Stimulated activated CD4-positive, alpha-beta T cell treated with anti-CD3 and anti-CD28 coated beads, Interleukin-15, amount 100 ng/mL, for 1 hour (primary cell): ENCODE measurements at places on chromosomes 1 and 21.

GRCh38 chr1:89725011-89725370 is 92.1 kb downstream of the LRRC8C start:
- DNase-seq = peak; percentile 26

GRCh38 chr1:170075186-170075585 is 691 bp upstream of the KIFAP3 start:
- DNase-seq = no peak

GRCh38 chr1:32898958-32899357 is 2.2 kb downstream of the TMEM54 start:
- no peak for DNase-seq

DNA sequence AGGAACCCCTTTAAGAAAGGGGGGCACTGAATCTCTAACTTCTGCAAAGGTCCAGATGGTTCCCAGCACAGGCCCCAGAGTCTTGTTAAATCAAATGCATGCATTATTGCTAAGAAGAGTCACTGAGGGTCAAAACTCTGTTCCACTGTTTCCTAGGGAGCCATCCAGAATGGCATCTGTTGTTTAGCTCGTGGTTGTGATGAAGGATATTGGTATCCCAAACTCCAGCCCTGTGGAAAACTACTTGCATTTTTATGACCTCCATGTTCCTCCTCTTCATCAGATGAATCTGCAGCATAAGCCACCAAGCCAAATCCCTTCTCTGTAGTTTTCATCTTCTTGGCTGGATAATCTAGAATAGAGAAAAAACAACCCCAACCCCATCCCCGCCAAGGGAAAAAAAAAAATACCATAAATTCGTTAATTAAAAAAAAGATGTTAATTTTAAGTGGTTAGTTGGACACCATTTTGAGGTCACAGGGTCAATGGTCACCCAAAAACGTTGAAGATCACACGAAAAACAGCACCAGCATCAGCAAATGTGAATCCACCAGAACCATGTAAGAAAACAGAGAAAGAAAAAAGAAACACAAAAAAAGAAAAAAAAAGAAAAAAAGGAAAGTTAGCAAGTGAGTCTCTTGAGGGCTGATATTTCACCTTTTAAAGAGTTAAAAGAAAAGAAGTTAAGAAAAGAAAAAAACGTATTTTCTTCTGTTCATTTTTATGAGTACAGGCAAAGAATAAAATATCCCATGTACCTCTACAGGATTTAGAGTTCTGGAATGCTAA is 3.0 kb upstream of the RIT1 start:
- no peak for DNase-seq

GRCh38 chr21:25501996-25502665 is 105.2 kb downstream of the MRPL39 start:
- DNase-seq = no peak

- DNase-seq = no peak
Measured at GRCh38 chr1:53644909-53645689, 93.9 kb downstream of the GLIS1 start.

DNA sequence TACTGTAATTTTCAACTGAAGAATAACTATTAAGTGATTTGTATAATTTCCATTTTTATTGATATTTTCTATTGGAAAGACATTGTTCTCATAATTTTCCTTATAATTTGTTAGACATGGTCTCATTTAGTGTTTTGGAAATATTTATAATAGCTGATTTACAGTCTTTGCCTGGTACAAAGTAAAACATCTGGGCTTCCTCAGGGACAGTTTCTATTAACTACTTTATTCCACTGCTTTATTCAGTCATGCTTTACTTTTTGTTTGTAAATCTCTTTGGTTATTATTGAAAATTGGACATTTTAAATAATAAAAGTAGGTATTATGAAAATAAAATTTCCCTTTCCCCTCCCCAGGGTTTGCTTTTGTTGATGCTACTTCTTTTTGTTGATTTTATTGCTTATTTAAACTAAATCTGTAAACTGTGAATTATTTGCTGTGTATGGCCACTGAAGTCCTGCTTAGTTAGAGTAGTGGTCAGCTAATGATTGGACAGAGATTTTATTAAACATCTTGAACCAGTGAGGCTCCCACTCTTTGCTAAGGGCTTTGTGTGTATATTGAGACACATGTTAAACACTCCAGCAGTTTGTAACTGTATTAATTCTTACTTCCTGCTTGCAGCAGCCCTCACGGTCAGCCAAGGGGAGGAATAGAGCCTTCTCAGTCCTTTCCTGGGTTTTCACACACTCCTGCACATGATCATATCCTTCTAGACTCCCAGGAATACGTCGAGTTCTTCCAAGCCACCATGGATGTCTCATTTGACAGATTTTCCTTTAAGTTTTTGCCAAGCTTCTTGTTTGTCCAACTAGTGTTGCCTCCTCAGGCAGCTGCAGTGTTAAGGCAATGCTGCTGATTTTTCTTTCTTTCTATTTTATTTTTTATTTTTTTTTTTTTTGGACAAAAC is 994.6 kb upstream of the PRMT6 start:
- no peak for DNase-seq

DNA sequence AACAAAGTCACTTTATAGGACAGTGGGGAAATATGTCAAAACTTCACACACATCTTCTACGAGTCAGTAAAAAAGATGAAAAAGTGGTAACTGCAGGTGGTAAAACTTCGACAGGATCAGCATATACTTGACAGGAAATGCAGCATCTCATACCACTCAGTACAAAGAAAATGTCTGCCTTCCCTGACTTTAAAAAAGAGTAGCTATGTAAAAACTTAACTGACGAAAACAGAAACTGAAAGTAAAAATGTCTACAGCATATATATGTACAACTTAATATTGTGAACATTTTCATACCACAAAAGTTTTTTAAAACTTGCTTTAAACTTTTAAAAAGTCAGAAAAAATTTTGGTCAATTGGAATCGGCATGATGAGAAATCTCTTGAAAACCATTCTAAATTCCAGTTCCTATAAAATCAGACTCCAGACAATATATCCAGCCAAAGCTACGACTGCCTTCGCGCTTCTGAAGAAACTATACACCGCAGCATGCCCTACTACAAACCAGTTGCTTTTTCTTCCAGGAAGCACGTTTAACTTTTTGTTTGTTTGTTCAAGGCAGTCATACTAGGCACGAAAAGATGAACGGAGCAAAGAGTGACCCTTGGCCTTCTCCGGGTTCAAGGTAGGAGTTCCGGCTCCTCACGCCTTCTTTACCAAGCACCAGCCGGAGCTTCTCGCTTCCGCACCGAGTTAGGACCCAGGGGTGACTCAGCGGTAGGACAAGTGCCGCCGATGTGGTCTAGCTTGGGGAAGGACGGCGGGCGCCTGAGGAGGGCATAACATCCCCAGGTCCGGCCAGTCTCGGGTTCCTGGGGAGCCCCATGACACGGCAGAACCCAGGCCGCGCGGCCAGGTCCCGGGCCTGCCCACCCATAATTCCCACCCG is 612 bp downstream of the PSMA5 start:
- no peak for DNase-seq
